Cardiac ventricle fibroblast (primary cell): ENCODE measurements at places on chromosomes 2 and 18. TPM values are rescaled to one million over a fixed set of nuclear protein-coding genes. Genes with fewer than 3 reads are reported as not detected.

Gene TRIM54
- not detected in 2 replicates for total RNA-seq

Gene CABYR
- 3.1 and 5.2 TPM in 2 replicates for total RNA-seq

Gene GAREM1
- total RNA-seq = 15.7 and 21.8 TPM in 2 replicates

Gene PROC
- total RNA-seq = not detected in 2 replicates

Gene CRYGD
- not detected in 2 replicates for total RNA-seq

Gene UGT1A8
- not detected in 2 replicates for total RNA-seq

Gene GAL3ST2
- not detected in 2 replicates for total RNA-seq

Gene NYAP2
- total RNA-seq = not detected in 2 replicates

Gene TMEM37
- total RNA-seq = 1.6 and 2.9 TPM in 2 replicates

Gene RUFY4
- not detected in 2 replicates for total RNA-seq

Gene LIPT1
- total RNA-seq = 4.2 and 6.2 TPM in 2 replicates

Gene RBM44
- total RNA-seq = 0.06 and 0.29 TPM in 2 replicates
